Stimulated activated CD4-positive, alpha-beta T cell treated with anti-CD3 and anti-CD28 coated beads, Interleukin-12 subunit alpha, Interleukin-12 subunit beta, amount 100 ng/mL, for 24 hours (primary cell): ENCODE measurements at places on chromosomes 4 and X.

DNA sequence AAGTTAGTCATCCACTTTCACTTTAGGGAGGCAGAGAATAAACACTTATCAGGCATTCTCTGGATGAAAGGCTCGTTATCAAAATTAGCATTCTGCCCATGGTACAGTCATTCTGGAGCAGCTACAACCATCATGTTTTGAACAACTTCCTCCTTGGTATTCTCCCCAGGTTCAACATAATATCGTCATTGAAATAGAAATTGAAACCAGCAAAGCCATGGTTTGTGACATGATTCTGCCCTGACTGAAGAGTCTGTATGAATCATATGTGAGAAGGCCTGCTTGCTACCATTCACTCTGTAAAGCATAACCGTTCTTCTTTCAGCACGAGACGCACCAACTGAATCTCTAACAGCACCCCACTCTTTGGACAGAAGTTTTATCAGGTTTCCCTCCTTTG is 127.5 kb upstream of the RADX start:
- DNase-seq: no peak

DNA sequence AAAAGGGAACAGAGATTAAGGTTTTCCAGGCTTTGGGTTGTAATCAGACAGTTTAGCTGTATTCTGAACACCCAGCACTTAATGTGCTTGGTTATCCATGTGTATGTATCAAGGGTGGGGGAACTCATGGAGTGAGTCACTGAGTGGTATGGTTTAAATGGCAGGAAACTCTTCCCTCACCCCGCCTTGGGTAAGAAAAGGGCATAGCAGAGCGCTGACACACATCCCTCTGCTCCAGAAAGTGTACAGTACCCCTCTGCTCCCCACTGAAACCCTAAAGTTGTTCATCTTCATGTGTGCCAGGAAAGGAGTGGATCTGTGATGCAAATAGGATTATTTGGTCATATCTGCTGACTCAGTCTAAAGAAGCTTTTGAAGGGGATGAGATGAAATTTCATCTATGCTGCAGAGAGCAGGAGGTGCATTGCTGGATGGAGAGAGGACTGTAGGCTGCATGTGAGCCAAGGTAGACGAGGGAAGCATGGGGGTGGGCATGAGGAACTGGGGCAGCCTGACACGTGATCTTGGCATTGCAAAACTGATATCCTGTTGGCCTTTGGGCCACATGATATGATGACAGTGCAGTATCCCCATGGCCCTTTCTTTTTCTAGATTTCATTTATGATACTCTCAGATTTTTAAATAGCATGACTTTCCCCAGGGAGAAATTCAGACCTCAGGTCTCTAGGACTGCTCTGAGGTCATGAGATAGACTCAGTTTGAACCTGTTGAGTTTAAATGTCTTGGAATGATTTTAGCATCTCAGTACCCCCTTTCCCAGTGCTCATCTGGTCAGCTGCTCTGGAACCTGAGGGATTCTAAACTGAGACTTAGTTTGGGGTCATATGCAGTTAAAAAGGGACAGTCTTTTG is 84.8 kb downstream of the TMEM164 start:
- DNase-seq: no peak

DNA sequence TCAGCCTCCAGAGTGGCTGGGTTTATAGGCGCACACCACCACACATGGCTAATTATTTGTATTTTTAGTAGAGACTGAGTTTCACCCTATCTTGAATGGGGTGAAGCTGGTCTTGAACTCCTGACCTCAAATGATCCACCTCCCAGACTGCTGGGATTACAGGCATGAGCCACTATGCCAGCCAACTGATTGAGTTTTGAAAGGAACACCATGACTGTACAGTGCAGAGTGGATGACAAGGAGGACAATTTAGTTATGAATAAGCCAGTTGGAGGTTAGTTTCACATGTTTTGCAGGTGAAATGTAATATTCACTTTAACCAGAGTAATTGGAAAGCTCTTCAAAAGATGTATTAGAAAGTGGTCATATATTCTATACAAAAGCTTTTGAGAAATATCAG is 60.8 kb downstream of the PCDH18 start:
- no peak for DNase-seq

DNA sequence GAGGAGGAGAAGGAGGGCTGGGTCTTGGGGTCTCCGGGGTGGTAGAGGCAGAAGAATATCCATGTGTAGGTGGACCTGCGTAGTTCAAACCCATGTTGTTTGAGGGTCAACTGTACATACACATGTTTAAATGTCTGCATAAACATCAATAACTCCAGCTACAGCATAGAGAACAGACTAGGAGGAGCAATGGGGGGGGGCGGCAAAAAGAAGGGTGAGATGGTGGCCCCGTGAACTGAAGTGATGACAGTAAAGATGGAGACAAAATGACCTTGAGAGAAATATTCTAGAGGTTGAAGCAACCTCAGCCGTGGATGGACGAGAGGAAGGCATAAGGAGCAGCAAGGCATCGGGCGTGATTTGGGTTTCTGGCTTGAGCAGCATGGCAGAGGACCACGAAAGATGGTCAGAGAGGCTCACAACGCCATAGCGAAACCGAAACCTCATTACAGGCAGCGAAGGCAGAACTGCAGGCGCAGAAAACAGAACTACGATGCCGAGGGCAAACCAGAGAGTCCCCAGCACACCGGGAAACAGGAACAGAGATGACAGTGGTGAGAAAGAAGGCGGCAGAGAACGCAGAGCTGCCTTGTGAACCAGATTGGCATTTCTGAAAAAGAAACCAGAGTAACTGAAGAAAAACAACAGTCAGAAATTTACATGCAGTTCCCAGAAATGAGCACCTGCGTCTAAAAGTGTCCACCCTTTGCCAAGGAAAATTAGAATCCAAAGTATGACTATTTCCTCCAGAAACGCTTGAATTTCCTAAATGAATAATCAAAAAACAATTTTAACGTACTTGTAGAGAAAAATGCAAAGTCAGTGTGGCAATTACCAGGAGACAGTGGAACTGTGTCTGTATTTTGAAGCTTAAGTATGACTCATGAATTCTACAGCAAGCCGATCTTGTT is 50.3 kb upstream of the ENPP6 start:
- peak; percentile 59 for DNase-seq

DNA sequence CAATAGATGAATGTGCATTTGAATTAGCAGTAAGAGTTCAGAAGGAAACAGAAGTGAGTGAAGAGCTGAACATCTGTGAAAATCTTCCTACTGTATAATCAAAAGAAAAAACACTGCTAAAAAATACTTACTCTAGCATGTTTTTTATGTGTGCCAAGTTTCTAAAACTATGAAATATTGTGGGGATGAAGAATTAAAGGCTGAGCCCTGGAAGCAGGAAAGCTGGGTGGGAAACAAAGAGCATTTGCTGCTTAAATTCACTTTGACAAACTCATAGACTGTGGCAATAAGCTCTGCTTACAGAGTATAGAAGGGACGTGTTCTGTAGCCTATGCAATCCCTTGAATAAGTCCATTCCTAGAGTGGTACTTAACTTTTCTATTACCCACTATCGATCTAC is 261.7 kb downstream of the ANKRD50 start:
- DNase-seq: no peak

GRCh38 chr4:153652051-153652784 is 31.9 kb upstream of the TLR2 start:
- DNase-seq: no peak

DNA sequence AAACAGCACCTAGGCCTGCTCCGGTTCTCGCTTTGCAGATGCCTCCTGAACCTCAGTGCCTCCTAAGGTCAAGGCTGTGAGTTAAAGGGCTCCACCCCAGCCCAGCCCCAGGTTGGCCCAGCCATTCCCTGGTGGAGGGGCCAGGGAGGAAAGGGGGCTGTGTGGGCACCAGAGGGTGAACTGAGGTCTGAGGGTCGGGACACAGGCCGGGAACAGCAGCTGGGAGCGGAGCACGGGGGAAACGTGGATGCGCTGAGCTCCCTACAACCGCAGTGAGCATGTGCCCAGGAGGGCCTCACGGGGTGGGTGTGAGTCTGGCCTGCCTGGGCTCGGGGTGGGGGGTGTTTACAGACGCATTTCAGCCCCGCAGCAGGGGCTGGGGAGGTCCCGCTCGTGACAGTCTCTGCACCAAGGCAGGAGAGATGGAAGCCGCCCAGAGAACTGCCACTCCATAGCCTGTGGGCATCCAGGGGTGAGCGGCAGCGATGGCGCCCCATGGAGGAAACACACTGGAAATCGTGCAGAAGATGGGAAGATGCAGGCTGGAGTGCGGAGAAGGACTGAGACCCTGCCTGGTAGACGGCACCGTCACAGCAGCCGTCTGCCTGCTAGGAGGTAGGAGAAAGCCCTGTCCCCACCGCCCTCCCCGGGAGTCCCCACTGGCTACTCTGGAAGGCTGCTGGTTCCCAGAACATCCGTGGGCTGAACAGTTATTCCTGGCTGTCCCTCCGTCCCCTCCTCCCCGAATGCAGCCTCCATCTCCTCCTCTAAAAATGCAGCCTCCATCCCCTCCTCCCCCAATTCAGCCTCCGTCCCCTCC is 9.9 kb upstream of the SLC25A6 start:
- no peak for DNase-seq

- DNase-seq: no peak
These were observed 351.4 kb downstream of the NR3C2 start for GRCh38 chr4:148090503-148091476.

GRCh38 chr4:74654230-74654681 is 140.1 kb downstream of the BTC start:
- DNase-seq: no peak

GRCh38 chrX:46757052-46757451 is 1.9 kb downstream of the SLC9A7 start:
- DNase-seq: no peak
